ENCODE measurements at places on chromosomes 13 and 19.

- DNase-seq = no peak
These were observed 1.3 kb downstream of the TSHZ3 start for GRCh38 chr19:31347828-31348392.

DNA sequence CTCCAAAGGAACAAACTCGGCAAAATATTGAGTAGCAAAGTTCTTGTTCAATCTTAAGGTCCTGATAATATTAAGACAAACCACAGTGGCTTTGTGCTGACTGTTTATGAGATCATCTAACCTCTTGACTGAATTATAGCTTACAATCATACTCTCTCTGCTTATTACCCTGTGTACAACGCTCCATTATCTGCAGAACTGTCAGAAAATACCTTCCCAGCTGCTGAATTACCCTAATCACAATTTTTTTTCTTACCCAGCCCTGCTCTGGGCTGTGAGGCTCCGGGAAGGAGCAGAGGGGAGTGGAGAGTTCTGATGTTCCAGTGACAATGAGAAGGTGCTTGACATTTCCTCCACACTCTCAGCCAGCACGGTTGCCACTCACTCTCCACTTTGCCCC lies 64.8 kb downstream of the DCT start:
- DNase-seq = no peak

DNA sequence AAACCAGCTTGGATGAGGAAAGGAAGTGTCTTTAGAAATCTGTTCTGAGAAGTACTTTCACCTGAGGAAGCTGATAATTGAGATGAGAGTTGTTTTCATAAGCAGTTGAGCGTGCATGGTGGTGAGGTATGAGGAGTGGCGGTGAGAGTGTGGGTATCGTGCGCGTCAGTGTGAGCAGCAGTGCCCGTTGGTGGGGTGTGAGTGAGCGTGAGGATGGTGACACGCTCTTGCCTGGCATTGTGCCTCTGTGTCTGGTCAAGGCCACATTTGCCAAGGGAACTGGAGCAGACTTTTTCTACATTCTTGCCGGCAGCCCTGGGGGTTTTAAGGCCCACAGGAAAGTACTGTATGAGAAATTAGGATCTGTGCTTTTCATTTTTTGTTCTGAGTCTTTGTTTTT lies 36.5 kb upstream of the TEX29 start:
- DNase-seq = no peak

DNA sequence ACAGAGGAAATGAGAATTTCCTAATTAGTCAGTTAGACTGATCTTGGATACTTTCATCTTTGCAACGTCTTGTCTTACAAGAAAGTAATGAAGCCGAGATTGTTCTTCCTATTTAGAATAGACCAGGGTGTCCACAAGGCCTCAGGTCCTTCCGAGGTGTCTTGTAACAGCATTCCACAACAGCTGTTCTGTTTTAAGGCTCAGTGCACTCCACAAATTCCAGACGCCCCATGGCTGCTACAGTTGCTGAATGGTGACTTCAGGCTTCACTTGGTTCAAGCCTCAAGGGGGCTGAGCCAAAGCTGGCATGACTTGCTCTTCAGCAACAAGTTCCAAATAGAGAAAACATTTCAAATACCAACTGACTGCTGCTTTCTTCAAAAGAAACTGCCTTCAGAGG lies 143.4 kb downstream of the SHISA2 start:
- DNase-seq = no peak

DNA sequence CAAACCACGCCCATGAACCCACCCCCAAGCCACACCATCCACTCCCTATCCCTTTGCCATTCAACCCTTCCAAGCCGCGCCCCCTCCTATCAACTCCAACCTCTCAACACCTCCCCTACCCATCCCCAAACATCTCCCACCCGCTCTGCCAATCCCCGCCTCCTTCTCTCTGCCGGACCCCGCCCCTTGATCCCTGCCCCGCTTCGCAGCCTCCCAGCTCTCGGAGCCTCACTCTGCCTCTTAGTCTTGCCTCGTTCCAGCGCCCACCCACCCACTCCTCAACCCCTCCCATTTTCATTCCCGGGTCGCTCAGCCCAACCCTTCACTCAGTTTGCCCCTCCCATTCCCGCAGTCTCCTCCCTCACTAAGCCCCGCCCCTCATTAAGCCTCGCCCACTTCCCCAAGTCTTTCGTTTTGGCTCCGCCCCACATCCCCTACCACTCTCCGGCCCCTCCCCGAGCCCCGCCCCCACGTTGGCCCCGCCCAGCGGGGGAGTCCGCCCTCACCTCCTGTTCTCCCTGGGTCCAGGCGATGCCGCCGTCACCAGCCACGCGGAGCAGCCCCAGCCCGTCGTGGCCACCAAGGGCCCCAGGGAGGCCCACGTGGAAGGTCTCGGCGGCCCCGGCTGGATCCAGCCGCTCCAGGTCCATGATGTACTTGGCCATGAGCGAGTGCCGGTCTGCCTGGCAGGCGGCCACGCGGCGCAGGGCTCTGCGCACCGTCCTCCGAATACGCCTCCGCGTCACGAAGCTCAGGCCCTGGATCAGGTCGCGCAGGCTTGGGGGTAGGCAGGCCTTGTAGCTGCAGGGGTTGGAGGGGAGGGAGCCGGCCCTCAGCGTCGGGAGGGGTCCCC lies 5.7 kb downstream of the JAK3 start:
- no peak for DNase-seq

GRCh38 chr13:94657167-94657566 lies 55.2 kb downstream of the SOX21 start:
- DNase-seq = no peak

DNA sequence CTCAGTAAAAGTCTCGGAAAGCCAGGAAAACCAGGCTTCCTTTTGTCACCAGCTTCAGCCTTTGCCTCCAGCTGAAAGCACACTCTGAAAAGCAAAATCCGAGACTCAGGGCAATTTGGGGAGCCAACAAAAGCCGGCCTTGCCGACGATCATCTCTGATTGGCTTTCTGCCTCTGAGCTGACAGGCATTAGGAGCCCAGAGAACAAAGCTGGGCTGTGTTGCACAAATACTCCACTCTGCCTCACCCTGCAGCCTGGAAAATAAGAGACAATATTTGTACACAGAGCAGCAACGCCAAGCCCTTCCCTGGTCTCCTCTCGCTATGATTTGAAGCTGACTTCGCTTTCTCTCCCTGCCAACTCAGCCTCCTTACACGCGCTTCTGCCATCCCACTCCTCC lies 46.9 kb downstream of the CACNA1A start:
- DNase-seq = no peak

DNA sequence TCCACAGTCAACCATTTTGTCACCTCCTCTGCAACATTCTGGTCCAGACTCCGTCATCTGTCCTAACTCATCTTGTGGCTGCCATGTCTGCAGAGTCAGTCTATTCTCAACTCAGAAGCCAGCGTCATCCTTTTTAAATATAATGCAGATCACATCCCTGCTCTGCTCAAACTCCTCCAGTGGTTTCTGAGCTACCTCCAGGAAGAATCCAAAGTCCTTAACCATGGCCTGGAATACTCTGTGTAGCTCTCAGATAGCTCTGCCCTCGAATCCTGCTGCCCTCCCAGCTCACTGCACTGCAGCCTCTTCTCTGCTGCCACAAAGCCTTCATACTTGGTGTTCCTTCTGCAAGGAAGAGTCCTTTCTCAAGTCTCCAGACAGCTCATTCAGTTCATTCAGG lies 190.8 kb downstream of the FOXO1 start:
- no peak for DNase-seq

DNA sequence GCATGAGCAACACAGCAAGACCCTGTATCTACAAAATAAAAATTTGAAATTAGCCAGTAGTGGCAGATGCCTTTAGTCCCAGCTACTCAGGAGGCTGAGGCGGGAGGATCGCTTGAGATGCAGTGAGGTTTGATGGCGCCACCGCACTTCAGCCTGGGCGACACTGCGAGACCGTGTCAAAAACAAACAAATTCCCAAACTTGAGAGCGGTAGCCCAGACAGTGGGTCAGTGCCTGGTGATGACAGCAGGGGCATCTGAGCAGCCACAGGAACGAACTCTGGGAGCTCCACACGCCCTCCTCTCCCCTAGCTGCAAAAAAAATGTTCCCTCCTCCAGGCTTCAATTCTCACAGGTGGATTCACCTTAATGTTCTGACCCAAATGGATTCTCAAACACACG lies 14.1 kb downstream of the ZNF490 start:
- no peak for DNase-seq

GRCh38 chr13:40151673-40152072 lies 496.2 kb downstream of the COG6 start:
- no peak for DNase-seq

DNA sequence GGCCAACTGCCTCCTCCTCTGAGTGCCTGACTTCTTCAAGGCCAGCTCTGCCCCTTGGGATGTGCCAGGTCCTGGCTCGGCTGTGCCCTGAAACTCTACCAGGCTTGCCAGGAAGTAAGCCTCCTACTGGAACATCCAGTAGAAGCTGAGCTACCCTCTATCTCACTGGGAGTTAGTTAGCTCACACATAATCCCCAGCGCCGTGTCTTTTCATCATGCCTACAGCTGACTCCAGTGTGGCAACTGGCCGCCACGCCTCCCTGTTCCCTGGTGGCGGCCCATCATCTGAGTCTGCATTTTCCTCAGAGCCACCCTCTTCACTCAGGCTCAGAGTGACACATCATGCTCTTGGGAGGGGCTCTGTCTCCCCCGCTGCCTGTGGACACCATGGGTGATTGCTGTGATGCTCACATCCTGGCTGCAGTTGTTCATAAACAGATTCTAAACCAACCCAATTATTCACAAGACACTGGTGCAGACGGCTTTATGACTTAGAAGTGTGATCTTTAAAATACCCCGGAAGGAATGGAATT lies 131.9 kb upstream of the IRS2 start:
- DNase-seq = no peak

DNA sequence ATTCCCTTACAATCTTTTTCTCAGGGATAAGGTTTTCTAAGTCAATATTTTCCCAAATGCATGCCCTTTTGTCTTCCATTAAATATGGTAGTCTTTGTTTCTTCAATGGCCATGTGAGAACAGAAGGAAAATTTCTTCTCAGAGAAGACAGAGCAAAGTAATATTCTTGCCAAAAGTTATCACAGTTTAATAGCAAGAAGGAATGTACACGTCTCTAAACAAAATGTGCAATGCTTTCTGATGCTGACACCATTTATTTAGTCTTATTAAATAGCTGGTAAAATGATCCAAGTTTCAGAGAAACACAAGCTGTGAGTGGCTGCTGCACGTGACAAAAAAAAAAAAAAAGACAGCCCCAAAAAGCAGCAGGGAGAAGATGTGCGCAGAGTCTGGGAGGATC lies 542.5 kb downstream of the GPC6 start:
- no peak for DNase-seq

DNA sequence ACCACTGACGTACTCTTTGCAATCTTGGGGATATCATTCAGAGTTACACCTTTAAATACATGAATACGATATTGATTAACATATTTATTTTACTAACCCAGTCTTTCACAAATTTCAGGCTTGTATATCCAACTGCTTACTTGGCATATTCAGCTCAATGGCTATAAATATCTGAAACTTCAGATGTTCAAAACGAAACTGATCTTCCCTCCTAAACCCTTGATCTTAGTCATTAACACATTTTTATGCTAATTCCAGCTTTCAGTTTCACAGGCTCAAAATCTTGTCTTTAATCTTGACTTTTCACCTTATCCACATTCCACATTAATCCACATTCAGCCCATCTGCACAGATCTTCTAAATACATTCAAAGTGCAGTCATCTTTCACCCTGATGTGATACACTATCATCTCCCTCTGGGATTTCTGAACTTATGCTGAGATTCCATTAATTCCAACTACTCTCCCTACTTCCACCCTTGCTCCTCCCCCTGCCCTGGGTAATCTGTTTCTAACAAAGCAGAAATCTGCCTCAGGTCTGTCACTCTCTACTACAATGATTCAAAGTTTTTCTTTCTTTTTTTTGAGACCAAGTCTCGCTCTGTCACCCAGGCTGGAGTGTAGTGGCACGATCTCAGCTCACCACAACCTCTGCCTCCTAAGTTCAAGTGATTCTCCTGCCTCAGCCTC lies 387.2 kb downstream of the GPC5 start:
- no peak for DNase-seq

GRCh38 chr13:73304442-73304841 lies 245.6 kb downstream of the KLF5 start:
- DNase-seq = no peak

DNA sequence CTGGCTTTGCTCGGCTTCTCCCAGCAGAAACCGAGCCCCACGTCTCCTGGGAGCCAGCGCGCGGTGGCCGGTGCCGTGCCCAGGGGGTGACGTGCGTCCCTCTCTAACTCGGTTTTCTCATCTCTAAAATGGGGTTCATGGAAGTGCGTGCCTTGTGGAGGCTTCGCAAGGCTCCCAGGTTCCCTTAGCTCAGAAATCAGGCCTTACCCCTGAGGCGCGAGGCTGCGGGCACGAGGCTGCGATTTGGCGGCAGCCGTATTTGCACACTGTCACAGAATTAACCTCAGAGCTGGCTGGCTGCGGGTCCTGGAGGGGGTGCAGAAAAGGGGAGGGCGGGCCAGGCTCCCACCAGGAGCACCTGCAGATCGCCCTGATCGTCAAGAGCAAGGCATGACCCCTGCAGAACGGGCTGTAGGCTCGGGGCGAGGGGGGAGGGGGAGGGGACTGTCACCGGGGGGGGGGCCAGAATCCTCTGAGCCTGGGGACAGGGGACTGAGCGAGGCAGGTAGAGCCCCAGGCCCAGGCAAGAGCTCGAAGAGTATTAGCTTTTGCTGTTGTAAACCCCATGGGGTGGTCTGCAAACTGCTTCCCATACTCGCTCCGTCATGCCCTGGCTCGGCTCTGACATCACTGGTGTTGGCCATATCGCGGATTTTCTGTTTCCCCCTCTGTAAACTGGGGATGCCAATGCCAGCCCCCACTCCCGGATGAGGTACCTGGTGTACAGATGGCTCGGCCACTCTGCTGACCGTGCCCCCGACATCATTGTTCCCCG lies 62.2 kb downstream of the CCNE1 start:
- no peak for DNase-seq

- DNase-seq = no peak
These were observed 33.4 kb downstream of the ABCC4 start for GRCh38 chr13:95267662-95268342.

GRCh38 chr19:12695514-12695913 lies 917 bp downstream of the FBXW9 start:
- no peak for DNase-seq

DNA sequence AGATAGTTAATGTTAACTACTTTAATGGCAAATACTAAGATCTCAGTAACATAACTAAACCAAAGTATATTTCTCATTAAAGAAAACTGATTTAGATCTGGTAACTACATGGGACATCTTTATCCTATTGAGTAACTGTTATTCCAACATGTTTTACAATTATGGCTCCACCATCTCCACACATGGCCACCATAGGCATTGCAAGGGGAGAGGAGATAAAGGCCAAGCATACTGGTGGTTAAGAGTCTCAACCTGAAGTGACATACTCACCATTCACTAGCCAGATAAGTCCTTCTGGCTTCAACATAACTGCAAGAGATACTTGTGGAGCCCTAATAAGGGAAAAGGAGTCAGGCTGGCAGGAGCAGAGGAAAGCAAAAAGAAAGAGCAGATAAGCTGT lies 1586.4 kb upstream of the SPRY2 start:
- DNase-seq = peak; percentile 8

GRCh38 chr19:58468216-58468839 lies 1.4 kb downstream of the ZNF324 start:
- DNase-seq = peak; percentile 1

GRCh38 chr13:33146843-33147611 lies 130.8 kb downstream of the KL start:
- DNase-seq = no peak

- no peak for DNase-seq
These were observed 739 bp upstream of the ILF3 start for GRCh38 chr19:10653482-10653731.
